Fibroblast of mammary gland (primary cell): ENCODE measurements at places on chromosomes 2 and 18.

GRCh38 chr2:217360781-217361482 lies 501.1 kb upstream of the TNP1 start:
- peak; percentile 90 for DNase-seq

DNA sequence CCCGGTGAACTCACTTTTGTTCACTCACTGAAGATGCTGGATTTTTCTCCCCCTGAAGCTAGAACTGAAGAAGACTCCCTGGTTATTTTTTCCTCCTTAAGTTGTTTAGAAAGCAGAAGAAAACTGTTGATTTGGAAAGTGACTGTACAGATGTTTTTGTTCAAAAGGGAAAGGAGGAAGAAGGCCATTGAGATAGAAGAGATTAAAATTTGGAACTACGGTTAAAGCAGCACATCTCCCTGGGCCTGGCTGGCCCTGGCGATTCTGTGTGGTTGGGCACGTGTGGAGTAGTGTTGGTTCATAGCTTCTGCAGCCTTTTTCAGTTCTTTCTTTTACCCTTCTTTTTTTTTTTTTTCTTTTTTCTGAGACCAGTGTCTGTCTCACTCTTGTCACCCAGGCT lies 109.2 kb downstream of the MAP4K4 start:
- no peak for DNase-seq

DNA sequence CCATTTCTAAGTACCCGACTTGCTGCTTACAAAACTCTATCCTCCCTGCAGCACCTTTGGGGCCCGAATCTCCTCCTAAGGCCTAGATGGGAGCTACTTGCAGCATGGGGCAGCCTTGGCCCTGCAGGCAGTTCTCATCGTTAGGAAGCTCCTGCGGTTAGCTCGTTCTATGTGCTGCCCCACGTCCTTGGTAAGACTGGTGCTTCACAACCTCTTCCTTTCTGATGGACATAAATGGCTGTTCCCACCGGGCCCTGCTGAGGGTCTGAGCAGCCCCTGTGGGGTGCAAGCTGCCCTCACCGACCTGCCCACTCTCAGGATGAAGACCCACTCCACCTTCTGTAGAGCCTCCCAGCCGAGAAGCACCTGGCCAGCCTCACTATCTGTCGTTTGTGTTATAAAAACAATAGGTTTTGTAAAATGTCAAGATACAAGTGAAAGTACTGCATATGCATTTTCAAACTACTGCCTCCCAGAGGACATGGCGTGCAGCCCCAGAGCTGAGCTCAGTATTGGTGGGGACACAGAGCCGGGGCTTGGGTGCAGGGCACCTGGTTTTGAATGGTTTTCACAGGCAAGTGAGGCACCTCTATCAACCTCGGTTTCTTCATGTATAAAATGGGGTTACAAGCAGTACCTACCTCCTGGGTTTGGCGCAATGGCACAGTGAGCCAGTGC lies 19.4 kb downstream of the OTOF start:
- DNase-seq, result no peak

DNA sequence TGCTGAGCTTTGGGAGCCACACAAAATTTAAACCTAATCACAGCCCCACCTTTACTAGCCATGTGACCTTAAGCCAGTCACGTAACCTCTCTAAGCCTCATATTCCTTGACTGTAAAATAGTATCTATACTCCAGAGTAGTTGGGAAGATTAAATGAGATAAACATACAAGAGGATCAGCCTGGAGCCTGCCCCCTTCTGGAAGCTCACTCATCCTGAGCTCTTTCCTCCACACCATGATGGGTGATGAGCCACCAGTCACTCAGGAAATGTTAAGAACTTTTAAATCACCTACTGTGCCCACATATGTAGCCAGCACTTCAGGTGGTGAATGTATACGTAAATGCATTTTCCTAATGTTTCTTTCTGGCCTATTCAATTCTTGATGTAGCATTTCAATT lies 195.9 kb upstream of the DDX18 start:
- DNase-seq, result no peak

DNA sequence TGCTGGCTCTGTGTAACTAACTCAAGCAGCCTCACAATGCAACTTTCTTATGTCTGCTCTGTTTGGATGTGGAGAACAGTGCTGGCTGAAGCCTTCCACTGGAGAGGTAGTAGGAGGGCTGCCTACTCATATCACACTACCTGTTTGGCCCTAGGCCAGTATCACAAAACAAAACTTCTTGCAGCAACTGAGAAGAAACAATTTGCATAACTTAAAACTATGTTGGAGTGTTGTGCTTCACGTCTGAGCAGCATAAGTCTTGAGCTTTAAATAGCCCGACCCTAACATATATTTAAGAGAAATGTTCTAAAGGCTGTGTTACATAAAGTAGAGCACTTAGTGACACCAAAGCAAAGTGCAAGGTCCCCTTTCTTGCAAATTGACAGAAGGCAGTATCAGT lies 204.9 kb upstream of the ACVR2A start:
- no peak for DNase-seq

DNA sequence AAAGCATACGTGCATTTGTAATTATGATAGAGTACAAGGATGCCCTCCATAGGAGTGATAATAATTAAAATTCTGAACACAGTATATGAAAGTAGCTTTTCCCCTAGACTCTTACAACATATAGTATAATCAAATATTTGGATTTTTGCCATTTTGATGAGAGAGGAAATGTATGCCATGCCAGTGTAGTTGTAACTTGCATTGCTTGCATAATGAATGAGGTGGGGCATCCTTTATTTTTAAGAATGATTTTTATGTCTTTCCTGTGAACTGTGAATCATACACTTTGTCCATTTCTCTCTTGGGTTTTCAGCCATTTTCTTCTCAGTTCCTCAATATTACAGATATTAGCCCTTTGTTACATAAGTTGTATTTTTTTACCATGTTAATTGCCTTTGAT lies 197.5 kb downstream of the SCG2 start:
- no peak for DNase-seq

DNA sequence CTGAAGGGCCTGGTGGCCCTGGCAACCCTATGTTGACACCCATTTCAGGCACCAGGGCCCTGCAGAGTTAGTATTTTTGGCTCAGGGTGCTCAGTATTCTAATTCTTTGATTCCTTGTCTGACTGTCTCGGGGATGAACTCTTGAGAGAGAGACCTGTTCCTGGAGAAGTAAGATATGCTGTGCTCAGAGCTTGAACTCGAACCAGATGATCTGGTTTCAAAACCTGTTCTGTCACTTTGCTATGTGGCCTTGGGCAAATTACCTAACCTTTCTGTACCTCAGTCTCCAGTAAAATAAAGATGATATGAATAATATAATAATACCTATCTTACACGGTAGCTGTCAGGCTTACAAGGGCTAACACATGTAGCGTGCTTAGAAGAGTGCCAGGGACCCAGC lies 294.2 kb downstream of the DYSF start:
- DNase-seq, result no peak

DNA sequence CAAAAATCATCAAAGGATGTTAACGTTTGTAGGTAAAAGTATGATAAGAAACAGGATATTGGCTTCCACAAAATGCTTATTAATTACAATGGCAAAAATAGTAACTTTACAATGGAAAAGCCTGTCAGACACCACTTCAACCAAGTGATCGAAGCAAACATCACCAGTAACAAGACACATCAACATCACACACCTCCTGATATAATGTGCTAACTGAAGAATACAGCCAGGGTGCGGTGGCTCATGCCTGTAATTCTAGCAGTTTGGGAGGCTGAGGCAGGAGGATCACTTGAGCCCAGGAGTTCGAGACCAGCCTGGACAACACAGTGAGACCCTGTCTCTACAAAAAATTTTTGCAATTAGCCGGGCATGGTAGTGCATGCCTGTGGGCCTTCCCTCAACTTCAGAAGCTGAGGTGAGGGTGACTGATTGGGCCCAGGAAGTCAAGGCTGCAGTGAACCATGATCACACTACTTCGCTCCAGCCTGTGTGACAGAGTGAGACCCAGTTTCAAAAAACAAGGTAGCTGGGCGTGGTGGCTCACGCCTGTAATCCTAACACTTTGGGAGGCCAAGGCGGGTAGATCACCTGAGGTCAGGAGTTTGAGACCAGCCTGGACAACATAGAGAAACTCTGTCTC lies 15.0 kb downstream of the MGAT4A start:
- no peak for DNase-seq

DNA sequence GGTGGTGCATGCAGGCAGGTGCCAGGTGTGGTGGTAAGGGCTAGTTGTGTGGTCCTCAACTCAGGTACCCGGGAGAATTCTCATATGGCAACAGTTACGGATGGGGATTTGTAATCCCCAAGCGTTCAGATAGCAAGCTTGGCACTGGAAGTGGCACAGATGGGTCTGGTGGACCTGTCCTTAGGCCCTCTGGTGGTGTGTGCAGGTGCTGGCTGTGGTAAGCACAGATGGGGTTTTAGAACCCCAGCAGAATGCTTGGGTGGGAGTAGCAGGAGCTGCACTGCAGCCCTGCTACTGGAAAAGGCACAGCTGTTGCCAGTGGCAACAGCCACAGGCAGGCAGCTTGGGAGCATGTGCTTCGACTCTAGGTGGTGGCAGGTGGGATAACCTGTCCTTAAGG lies 948.2 kb upstream of the FAM98A start:
- no peak for DNase-seq
